ENCODE measurements at places on chromosomes 12 and 14. TPM values are rescaled to one million over a fixed set of nuclear protein-coding genes. Genes with fewer than 3 reads are reported as not detected.
A peak's percentile ranks its signal among the peaks of the same experiment; 100 is the strongest.

FSCB gene
- not detected for total RNA-seq

PNMA1 gene
- total RNA-seq: 42.6 TPM

ADCY6 gene
- total RNA-seq: 0.12 TPM

JAG2 gene
- total RNA-seq: 1.4 TPM

MYH7 gene
- total RNA-seq: not detected

TSPAN19 gene
- not detected for total RNA-seq

RAPGEF3 gene
- 0.79 TPM for total RNA-seq

PMEL gene
- total RNA-seq: 0.69 TPM

C12orf50 gene
- total RNA-seq: 0.15 TPM

SLC17A8 gene
- total RNA-seq: not detected

DNA sequence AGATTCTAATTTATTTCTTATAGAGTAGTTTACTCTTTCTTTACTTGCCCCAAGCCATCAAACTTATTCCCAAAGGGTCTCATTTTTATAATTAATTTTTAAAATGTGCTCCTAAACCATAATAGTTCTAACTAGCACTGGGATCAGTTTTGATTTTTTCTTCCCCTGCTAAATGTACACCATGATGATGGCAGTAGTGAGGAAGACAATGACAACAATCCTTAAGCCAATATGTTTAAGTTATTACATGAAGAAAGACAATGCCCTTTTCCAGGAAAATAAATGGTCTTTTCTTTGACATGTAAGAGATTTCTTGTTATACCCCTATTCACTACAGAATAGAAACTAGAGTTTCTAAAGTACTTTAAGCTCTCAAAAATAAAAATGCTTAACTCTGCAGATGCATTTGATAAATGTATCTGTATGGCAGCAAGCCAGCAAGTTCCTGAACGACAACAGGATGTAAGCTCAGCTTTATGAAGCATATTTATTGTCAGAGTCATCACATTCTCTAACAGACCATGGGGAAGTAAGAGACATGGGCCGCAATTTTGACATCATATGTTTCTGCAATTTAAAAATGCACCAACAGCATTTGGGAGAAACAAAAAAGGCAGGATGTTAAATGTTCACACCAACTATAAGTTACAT lies 36.0 kb upstream of the SNX6 start:
- DNase-seq: peak; percentile 82

GRCh38 chr12:92556637-92557421 lies 146.0 kb upstream of the PLEKHG7 start:
- no peak for DNase-seq

- no peak for DNase-seq
These were observed 941 bp upstream of the PPP1CC start for GRCh38 chr12:110743571-110744093.

DNA sequence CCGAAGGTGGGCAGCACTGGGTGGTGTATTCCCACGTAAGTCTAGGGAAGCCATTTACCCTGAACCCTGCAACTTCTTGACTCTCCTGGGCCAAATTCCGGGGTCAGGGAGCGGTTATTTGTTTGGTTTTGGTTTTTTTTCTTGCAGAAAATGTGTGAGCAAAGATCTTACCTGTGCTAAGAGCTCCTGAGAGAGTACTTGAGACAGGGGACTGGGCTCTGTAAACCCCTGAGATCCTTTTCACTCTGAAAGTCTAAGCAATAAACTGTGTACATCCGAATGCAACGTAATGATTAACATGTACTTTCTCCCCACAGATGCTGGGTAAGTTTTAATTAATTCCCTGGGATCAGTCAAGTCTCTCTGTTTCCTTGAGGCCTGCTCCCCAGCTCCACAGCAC lies 21.5 kb downstream of the OR10P1 start:
- DNase-seq: no peak

DNA sequence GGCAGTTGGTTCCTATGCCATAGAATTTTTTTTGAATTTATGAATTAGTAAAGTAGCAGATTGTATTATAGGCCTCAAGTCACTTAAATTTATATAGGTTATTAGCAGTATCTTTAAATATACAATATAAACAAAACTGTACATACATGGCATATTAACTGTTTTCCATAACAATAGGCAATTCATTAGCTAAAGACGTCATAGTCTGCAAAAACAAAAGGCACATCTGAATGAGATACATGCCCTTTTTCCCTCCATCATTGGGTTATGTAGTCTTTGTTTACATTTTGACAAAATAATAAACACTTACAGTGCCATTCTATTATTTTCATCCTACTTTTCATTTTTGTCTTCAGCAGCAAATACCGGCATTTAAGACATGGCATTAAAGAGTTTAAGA lies 1.1 kb upstream of the VCPKMT start:
- DNase-seq: no peak

- no peak for DNase-seq
These were observed 22.0 kb upstream of the SNRPF start for GRCh38 chr12:95836630-95837239.

GRCh38 chr14:93811676-93812075 lies 23.4 kb upstream of the PRIMA1 start:
- no peak for DNase-seq

DNA sequence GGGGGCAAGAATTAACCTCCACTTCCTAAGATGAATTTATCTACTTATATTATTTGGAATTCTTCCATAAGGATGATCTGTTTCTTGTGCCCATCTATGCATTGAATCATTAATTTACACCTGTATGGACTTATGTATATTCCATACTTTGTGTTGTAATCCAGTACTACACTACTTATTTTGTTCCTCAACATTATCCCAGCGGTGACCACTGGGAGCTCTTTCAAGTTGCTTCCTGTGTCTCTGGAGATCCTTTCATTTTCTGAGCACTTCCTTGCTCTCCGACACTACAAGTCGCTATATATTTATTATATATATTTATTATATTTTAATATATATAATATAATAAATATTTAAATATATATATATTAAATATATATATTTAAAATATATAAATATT lies 54.9 kb upstream of the SCN8A start:
- no peak for DNase-seq

- no peak for DNase-seq
These were observed 1.9 kb upstream of the DHRS4 start for GRCh38 chr14:23951590-23952201.

- DNase-seq: no peak
These were observed 34.9 kb upstream of the SPTSSA start for GRCh38 chr14:34496679-34497513.

DNA sequence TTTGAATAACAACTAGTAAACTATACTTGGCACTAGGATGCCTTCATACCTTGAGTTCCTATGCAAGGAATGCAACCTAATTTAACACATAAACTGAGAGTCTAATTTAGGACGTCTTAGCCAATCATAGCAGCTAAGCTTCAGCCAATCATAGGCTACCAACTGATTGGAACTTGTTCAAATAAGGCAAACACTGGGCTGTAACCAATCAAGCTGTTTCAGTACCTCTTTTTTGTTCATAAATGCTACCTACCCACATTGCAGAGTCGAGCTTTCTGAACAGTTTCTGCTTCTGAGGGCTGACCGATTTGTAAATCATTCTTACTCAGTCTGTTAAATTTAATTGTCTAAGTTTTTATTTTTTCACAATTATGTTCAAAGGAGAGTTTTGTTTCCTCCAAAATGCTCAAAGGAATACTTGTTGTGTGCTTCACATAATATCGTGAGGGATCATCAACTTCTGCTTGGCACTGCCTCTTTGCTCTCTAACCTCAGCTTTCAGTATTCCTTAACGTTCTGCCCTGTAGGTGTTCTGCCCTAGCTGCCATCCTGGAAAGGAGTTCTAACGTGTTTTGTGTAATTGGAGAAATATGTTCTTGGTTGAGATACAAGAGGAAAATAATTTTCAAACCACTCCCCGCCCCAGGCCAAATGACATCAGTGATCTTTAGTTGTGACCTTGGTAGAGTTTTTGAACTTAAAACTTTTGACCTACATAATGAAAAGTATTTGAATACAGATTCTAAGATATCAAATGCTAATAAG lies 380.4 kb upstream of the MIS18BP1 start:
- DNase-seq: no peak

GRCh38 chr12:103855036-103855712 lies 14.1 kb upstream of the NT5DC3 start:
- no peak for DNase-seq

DNA sequence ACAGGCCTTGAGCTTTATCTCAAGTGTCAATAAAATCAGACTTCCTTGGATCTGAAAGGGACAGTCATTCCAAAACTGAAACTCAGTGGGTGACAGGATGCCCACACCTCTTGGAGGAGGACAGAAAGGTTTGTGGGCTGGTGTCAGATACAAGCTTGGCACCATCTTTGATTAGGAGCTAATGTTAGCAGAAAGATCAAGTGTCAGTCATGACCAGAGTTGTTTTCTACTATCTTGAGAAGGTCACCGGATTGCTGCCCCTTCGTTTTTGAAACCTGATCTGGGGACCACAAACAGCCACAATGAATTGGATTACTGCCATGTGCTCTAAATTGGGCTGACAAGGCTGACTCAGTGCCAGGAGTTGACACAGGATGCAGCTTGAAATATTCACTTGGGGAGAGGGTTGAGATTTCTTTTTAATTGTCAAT lies 88.3 kb downstream of the OTOGL start:
- no peak for DNase-seq

DNA sequence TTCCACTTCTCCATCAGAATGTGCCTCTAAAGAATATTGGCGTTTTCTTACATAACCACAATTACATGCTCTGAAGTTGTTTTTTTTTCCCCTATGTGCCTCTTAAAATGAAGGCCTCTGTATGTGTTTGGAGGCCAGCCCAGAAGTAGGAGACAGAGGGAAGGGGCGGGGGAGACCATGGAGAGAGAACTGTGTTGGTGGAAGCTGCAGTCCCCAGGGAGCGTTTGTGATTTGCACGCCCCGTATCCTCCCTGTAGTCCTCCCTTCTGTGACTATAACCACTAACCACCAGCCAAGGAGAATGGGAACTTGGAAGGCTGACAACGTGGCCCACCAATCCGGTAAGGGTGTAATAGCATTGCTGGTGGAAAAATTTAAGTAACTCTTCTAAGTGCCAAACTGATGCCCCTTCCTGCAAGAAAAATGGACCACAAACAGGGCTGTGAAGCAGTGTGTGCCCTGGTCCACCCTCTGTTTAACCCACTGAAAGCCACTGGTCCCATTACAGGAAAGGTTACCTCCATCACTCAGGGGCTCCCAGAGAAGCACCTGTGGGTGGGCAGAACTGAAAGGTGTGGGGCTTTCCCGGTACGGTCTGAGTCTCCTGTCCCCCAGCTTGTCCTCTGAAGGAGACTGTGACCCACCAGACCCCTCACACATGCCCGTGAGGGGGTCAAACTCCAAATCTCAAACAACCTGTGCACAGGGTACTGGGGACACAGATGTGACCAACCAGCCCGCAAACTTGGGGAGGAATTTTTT lies 36.8 kb downstream of the CCDC88C start:
- no peak for DNase-seq

GRCh38 chr12:57592551-57593165 lies 1.7 kb downstream of the PIP4K2C start:
- no peak for DNase-seq

GRCh38 chr14:89767861-89768268 lies 186.7 kb downstream of the EFCAB11 start:
- peak; percentile 85 for DNase-seq

DNA sequence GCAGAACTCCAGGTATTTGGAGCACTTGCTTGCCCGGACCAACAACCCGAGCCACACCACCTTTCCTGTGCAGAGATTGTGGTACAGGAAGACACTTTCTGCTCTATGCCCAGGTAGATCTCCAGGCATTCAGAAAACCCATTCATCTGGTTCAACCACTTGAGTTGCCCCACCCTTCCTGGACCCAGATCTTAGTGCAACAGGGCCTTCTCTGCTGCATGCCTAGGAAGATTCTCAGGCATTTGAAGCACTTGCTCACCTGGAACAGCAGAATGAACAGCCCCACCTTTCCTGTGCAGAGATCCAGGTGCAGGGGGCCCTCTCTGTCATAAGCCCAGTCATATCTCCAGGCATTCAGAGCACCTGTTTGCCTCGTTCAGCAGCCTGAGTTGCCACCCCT lies 412.8 kb upstream of the MGAT4C start:
- no peak for DNase-seq

DNA sequence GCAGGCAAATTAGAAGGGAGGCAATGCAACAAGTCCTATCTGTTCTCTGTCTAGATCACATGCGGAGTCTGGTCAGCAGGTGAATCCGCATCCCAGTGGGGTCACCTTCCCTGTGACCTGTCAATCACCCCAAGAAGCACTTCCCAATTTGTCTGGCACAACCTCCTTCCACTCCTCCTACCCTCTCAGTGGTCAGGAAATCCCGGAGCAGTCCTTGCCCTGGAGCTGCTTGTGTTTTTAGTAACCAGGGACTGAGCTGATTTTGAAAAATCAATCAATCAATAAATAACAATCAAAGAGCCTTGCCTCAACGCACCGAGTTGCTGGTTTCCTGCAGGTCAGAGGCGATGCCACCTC lies 572 bp upstream of the ACSS3 start:
- DNase-seq: no peak

GRCh38 chr12:24049101-24049500 lies 99.6 kb upstream of the SOX5 start:
- DNase-seq: no peak

DNA sequence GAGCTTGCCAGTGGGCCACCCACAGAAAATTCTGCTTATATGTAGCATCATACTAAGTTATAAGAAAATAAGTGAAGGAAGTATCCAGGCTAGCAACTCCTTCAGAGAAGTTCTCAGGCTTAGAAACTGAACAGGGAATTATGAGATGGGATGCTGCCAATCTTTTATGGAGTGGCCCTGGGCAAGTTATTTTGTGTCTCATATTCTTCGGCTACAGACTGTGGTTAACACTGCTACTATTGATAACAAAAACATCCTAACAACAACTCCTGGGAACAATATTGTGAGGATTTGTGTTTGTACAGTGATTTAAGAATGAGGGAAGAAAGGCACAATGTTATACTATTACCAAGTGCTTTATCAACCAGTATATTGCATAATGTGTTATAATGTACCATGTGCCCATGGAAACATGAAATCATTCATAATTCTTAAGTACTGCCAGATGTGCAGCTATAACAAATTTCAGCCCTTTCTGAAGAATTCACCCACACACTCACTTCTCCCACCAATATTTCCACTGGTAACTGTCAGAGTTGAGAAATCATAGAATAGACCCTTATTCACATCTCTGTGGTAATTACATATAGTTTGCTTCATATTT lies 113.3 kb upstream of the SOX5 start:
- DNase-seq: no peak

GRCh38 chr14:27392153-27392552 lies 794.3 kb upstream of the NOVA1 start:
- DNase-seq: no peak

- DNase-seq: no peak
These were observed 99.8 kb downstream of the AEBP2 start for GRCh38 chr12:19539071-19539470.

DNA sequence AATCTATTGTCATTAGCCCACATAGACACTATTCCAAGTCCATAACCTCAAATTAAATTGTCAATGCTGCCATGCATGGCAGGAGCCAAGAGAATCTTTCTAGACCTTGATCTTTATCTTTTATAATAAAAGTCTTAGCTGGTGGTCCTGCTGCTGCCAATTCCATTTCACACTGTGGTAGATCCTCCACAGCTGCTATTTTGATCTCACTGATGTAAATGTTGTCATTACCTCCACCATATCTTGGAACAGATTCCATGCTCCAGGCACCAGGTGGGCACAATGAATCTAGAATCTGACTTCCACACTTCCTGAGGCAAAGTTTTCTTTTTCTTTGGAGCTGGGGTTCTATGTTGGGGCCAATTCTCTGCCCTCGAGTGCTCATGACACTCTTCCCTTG lies 161.2 kb downstream of the TMTC3 start:
- no peak for DNase-seq
